ENCODE measurements at places on chromosomes 1 and 21.

DNA sequence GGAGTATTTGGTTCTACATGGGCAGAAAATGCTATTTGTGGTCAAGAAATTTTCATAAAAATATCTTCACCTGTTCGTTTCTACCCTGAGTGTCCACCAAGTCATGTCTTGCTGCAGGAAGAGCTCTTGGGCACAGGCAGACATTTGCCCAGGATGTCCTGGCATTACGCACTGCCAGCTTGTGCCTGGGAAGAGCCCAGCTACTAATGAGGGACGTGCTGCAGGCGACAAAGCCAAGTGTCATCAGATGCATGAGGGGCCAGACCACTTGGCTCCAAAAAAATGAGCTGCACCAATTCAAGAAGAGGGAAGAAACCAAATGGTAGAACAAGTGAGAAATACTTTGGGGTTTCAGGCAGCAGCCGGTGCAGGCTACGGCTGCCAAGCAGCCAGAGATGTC, 12.9 kb downstream of the RNU5D-1 start:
- no peak for DNase-seq

DNA sequence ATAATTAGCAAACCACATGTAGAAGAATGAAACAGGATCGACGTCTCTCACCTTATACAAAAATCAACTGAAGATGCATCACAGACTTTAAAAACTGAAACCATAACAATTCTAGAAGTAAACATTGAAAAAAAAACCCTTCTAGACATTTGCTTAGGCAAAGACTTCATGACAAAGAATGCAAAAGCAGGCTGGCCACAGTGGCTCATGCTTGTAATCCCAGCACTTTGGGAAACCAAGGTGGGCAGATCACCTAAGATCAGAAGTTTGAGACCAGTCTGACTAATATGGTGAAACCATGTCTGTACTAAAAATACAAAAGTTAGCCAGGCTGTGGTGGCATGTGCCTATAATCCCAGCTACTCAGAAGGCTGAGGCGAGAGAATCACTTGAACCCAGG, 1351.7 kb downstream of the MRPL39 start:
- DNase-seq, result no peak

GRCh38 chr21:15626031-15626430, 103.8 kb upstream of the USP25 start:
- DNase-seq, result no peak

GRCh38 chr1:93614986-93615581, 66.6 kb downstream of the BCAR3 start:
- no peak for DNase-seq

- no peak for DNase-seq
These were observed 883 bp downstream of the LAMTOR2 start for GRCh38 chr1:156055281-156056048.

DNA sequence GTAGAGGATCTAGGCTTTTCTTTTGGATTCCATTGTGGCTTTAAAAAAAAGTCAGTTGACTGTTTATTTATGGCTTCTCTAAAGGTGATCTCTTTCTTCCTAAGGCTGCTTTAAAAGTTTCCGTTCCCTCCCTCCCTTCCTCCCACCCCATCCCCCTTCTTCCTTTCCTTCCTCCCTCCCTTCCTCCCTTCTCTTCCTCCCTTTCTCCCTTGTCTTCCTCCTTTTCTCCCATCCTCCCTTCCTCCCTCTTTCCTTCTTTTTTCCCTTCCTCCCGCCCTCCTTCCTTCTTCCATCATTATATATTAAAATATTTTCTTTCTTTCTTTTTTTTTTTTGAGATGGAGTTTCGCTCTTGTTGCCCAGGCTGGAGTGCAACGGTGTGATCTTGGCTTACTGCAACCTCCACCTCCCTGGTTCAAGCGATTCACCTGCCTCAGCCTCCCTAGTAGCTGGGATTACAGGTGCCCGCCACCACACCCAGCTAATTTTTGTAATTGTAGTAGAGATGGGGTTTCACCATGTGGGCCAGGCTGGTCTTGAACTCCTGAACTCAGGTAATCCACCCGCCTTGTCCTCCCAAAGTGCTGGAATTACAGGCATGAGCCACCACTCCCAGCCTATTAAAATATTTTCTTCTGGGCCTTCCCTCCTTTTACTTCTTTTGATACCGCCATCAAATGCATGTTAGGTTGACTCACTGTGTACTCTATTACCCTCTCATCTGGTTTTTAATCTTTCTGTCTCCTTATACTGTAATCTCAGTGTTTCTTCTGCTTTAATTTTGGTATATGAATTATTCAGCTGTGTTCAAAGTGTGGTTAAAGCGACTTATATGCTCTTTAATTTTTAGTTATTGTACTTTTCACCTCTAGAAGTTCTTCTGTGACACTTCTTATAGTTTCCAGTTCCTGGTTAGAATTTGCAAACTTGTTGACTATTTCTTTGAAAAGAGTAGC, 59.2 kb upstream of the ATP5PO start:
- no peak for DNase-seq

- no peak for DNase-seq
These were observed 30.4 kb upstream of the CNTN2 start for GRCh38 chr1:205012391-205013140.

DNA sequence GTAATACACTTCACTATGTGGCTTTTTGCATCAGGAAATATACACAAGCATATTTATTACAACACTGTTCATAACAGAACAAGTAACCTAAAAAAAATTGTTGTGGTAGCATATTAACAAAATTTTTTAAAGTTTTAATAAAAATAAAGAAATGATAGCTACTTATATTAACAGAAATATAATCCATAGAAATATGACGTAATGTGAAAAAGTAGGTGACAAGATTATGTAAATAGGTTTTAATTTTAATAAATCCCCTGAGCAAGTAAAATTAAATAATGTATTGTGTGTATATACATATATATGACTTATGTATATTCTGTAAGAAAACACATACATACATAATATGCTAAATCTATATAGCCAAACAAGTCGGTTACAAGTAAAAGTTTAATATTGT, 359.9 kb downstream of the SEC16B start:
- no peak for DNase-seq

DNA sequence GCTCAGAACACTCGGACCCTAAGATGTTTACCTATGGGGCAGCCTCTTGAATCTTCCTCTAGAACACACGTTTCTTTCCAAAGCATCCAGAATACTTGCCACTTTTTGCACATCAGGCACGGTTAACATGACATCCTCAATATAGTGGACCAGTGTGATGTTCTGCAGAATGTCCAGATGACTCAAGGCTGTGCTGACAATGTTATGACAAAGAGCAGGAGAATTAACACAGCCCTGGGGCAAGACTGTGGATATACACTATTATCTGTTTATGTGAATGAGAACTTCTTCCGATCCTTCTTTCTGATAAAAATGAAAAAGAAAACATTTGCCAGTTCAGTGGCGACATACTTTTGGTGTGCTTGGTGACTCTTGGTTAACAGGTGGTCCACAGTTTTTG, 154.3 kb downstream of the PDE4B start:
- no peak for DNase-seq

DNA sequence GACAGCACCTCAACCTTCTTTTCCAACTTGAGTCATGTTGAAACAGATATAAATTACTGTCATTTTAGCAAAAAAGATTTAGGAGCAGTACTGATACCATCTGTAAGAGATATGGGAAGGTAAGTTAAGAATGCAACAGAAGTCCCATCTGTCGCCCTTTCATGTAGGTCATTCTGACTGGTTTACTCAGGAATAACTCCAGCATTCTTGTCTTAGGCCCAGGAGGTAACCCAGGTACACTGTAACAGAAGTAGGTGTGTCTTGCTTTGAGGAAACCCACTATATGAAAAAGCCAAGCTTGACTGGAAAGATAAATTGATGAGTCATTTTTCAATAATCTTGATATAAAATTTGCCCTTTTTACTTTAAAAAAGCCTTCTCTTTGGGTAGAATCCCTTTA, 35.4 kb downstream of the PGM1 start:
- no peak for DNase-seq

- no peak for DNase-seq
These were observed 1079.8 kb downstream of the ADGRL2 start for GRCh38 chr1:82880506-82880905.

DNA sequence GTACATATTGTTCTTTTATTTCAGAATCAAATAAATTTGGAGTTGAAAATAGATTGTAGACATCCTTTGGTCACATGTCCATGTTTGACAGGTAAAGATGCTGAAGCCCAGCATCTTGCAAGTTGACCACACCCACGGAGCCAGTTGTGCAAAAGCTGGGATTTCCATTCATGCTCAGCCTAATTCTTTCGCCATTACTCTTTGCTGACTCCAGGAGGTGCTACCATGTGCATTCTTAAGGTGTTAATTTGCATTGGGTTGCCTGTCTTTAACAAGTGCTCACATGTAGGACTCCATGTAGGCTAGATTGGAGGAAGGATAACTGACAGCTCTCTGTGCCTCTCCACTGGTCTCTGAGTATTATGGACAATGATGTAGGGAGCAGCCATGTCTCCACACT, 660.7 kb downstream of the LMO4 start:
- no peak for DNase-seq

DNA sequence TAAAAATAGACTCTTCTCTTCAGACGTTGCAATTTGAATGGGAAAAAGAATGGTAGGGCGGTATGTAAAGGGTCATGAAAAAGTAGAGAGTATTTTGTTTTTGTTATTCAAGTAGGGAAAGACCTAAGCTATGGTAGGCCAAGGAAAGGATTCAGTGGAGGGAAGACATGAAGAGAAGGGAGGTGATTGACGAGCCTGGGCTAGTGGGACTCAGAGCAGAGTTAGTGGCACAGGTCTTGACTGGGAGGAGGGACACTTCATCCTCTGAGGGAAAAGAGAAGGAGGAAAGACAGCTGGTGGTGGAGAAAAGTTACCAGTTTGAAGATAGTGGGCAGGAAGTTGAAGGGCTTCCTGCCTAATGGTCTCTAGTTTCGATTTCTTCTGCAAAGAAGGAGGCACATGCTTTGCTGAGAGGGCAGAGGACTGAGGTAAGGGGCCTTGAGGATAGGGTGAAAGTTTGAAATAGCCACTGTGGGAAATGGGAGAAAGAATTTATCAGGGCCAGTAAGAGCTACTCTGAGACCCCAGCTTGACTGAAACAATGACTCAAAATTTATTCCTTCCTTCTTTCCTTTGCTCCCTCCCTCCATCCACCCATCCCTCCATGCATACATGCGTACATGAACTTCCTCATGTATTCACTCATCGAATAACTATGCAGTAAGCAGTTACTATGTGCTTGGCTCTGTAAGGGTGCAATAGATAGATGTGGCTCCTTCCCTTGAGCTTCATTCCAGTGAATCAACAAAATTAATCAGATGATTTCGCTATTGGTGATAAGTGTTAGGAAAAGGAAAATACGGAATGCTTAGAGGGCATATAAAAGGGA, 4.2 kb downstream of the CD48 start:
- no peak for DNase-seq

GRCh38 chr1:31936981-31937299, 1.2 kb downstream of the PTP4A2 start:
- DNase-seq, result no peak

DNA sequence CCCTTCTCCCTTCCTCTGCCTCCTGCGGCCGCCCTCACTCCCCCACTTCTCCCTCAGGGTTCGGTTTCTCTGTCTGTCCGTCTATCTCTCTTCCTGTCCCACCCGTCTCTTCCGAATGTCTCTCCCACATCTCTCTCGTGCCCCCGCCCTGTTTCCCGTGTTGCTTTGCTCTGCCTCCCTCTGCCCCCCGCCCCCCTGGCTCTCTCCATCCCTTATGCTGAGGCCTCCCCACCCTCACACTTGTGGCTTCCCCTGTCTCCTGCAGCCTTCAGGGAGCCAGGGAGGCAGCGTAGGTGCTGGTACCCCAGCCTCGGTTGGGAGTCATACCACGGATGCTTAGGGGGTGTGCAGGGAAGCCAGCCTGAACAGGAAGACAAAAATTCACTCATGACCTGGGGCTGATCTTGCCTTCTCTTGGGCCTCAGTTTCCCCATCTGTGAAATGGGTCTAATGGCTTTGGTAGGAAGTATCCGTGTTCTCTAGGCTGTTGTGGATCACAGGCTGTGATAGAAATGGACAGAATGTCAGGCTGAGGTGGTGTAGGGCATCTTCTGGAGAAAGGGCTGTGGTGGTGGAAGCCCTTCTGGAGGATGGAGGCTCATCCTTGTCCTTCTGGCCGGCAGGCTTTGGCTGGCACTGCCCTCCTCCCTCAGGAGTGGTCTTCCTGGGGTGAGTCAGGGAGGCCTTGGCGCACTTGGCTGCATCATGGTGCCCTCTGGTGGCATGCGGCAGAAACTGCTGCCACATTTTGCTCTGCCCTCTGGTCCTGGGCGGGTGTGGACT, 55.5 kb downstream of the FOXO6 start:
- DNase-seq, result peak; percentile 65

DNA sequence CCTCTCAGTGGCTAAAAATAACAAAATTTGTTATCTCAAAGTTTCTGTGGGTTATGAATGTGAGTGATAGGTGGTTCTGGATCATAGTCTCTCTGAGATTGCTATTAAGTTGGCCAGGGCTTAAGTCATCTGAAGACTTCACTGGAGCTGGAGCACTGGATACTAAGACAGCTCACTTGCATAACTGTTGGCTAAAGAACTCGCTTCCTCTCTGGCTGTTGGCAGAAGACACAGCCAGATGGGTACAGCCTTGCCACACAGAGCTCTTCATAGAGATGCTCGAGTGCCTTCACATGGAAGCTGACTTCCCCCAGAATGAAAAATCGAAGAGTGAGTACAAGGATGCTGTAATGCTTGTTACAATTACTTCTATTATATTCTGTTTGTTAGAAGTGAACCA, 333.8 kb downstream of the ZP4 start:
- no peak for DNase-seq

DNA sequence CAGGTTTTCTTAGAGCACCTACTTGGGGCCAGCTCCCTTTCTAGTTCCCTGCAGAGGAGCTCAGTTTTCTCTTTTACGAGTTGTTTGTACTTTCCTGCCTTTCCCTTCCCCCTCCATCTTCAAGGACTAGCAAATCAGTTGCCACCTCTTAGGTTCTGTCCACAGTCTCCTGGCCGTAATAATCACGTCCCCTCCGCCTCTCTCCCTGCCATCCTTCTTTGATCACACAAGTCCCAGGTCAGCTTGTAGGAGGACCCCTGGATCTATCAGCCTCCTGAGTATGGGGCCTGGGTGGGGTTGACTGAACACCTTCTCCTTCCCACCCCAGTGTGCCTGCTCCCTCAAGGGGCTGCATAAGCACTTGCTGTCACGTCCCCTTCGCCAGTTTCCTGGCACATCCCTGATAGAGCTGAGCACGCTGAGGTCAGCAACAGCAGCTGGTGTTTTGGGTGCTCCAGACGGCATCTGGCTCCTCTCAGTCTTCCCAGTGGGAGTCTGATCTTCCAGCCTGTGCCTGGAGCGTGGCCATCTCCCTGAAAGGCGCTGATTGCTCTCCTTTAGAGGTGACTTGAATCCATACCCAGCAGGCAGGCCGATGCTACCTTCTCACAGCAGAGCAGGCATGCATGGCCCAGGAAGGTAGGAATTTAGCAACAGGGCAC, 216.1 kb upstream of the TMEM51 start:
- no peak for DNase-seq

- no peak for DNase-seq
These were observed 6.0 kb upstream of the SMIM12 start for GRCh38 chr1:34865573-34865972.

GRCh38 chr1:229599218-229599954, 26.5 kb downstream of the TAF5L start:
- DNase-seq, result no peak

Measured in 8988T (cell line).